Esophagus squamous epithelium (tissue), 5 donors: ENCODE measurements at places on chromosomes 7 and 10.

GRCh38 chr7:44373418-44373740, 48.0 kb upstream of the CAMK2B start:
- DNase-seq: no peak

DNA sequence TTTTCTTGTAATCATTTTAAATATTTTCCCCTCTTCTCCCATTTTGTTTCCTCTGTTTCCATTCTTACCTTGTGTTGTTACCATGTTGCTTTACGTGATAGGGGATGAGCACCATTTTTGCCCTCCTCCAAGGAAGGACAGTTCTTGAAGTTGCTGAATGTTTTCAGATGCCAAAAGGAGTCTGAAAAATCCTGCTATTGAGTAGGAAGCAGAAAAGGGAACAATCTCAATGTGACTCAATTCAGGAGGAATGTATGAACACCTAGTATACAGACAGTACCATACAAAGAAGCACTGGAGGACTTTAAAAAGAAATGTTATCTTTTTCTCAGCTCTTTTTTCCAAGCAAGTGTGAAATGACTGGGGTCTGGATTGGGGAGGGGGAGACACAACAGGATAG, 5.1 kb upstream of the NAMPT start:
- no peak for DNase-seq

- DNase-seq: no peak
Observed at GRCh38 chr10:132141526-132142395, 45.0 kb upstream of the DPYSL4 start.

DNA sequence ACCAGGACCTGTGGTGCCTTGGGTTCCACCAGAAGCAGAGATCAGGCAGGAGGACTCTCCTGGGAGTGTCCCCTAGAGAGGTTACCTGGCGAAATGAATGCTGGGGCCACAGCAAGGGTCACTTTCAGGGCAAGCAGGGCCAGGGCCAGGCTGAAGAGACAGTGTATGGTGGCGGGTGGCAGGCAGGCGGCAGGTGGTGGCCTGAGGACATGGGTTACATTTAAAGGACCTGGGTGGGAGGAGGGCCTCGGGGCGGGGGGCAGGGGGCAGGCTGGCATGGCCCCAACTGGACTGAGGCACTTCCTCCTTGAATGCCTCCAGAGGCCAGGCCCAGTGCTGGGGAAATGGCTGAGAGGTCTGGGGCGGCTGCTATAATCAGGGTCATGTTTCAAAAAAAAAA, 14.7 kb upstream of the TBRG4 start:
- no peak for DNase-seq

GRCh38 chr10:73886085-73886529, 11.8 kb upstream of the CAMK2G start:
- DNase-seq: no peak
